T-helper 2 cell treated with Interferon-gamma antibody and Interleukin-4, amounts not matched to agents 5 μg/mL and 100 μg/mL, for 36 hours (primary cell): ENCODE measurements at places on chromosomes 12 and 14.
A peak's percentile ranks its signal among the peaks of the same experiment; 100 is the strongest.

DNA sequence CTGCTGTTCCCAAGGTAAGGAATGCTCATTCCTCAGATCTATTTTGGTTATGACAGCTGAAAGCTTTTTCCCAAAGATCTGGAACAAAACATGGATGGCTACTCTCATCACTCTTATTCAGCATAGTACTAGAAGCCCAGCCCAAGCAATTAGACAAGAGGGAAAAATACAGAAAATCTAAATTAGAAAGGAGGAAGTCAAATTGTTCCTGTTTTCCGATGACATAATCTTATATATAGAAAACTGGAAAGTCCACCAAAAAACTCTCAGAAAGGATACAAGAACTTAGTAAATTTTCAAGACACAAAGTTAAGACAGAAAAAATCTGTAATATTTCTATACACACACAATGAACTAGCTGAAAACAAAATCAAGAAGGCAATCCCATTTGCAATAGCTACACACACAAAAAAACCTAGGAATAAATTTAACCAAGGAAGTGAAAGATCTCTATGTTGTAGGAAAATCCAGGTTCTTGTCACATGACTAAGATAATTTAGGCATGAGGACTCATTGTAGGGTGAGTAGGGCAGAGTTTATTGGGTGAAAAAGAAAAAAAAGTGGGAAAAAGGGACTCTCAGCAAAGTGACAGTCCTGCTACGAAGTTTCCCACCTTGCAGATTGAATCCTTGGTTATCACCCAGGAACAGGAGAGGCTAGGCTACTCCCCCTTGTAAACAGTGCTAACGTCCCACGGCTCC lies 28.6 kb upstream of the KLRB1 start:
- H3K36me3 ChIP-seq = peaks cover 22% of the 10 kb centered on the region
- H3K27me3 ChIP-seq = peaks cover 2% of the 10 kb centered on the region
- no peak overlapping the region for H3K4me3 ChIP-seq
- no peak overlapping the region for H3K27ac ChIP-seq
- H3K4me1 ChIP-seq = peaks cover 40% of the 10 kb centered on the region

- no peak for DNase-seq
- no peak overlapping the region for H3K27ac ChIP-seq
- peaks cover 15% of the 10 kb centered on the region for H3K36me3 ChIP-seq
- peaks cover 32% of the 10 kb centered on the region for H3K4me1 ChIP-seq
- H3K4me3 ChIP-seq = no peak overlapping the region
These were observed 51.6 kb downstream of the RPS6KA5 start for GRCh38 chr14:91008759-91009409.

DNA sequence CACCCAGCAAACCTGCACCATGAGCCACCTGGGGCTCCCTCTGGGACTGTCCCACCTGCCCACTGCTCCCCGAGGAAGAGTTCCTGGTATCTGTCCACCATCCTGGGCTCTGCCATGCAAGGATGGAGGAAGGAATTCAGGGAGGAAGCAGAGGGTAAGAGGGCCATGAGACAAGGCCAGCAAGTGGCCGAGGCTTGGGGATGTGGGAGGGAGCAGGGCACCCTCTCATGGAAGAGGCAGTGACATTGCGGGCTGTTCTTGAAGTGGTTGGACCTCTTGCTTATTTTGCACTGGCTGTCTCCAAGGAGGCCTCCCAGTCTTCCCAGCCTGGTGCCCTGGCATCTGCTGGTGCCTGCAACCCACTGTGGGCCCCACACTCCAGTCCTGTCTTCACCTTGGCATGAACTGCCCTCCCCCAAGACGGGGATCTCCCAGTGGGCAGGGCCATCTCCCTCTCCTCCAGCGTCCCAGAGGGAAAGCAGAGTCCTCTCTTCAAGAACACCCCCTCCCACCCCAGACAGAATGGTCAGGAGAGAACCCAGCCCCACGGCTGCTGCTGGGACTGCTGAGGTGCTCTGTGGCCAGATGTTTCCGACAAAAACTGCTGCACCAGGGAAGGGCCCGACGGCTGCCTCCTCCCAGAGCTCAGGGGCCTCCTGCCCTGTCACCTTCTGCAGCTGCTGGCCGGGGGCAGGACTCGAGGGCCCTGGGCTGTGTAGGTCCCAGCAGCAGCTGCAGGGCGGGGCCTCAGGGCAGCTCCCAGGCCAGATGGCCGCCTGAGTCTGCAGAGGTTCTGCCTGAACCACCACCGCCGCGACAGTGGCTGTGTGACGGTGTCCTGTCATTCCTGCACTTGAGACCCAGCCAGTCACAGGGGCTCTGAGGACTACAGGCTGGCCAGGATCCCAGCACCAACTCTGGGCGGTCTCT lies 1.8 kb upstream of the AKT1 start:
- H3K36me3 ChIP-seq = peaks cover 5% of the 10 kb centered on the region
- peaks cover 33% of the 10 kb centered on the region for H3K4me1 ChIP-seq
- H3K27me3 ChIP-seq = peaks cover 3% of the 10 kb centered on the region
- no peak overlapping the region for H3K27ac ChIP-seq
- peak overlapping the region; percentile 64 for H3K4me3 ChIP-seq

- no peak overlapping the region for H3K27ac ChIP-seq
- no peaks in the 10 kb centered on the region for H3K36me3 ChIP-seq
- H3K27me3 ChIP-seq = no peaks in the 10 kb centered on the region
- no peak overlapping the region for H3K4me3 ChIP-seq
- no peaks in the 10 kb centered on the region for H3K4me1 ChIP-seq
These were observed 938.0 kb upstream of the FLRT2 start for GRCh38 chr14:84591827-84592445.

DNA sequence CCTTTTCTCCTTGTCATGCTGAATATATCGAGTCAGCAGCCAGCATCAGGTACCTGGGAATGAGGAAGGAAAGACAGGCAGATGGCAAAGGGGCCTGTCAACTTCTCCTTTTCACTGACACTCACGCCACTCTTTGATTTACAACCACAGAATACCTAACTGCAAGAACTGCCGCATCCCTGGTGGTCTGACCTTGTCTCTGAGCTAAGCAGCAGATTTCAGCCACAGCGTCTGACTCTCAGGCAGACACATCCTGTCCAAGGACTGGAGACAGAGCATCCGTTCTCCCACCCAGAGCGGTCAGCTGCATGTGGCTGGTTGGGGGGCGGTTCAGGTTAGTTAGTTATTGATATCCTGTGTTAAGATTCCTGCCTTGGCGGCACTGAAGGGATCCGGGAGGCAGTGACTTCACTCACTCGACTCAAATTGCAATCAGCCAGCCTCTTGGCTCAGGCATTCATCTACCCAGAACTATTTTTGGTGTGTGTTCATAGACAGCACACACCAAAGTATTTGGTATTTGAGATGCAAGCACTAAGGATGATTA lies 11.2 kb upstream of the MAP1LC3B2 start:
- H3K27ac ChIP-seq = no peak overlapping the region
- no peak for DNase-seq
- H3K36me3 ChIP-seq = no peaks in the 10 kb centered on the region

DNA sequence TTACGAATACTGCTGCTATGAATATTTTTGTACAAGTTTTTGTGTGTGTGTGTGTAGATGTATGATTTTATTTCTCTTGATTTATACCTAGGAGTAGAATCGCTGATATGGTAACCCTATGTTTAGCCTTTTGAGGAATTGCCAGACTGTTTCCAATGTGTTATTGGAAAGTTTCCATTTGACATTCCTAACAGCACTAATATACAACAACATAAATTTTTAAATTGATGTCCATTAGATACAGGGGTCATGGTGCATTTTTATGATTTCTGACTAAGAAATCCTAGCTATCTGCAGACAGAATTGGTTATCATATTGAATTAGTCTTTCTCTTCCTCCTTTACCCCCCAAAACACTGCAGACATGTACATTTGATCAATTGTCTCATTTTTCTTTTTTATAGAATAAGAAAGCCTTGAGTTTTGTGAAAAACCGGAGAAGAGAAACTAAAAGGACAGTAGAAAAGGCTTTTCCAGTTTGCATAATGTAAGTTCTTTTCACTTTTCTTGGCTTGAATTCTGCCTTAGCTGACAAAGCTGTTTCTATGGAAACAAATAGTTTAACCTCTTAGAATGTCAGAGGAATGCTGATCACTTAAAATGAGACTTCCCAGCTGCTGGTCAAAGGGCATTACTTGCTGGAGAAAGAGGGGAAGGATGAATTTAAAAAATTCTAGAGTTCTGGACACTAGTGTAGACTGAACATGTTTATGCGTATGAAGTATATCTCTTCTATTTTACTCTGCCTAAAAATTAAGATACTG lies 28.2 kb downstream of the PALS1 start:
- H3K4me3 ChIP-seq = no peak overlapping the region
- no peaks in the 10 kb centered on the region for H3K27me3 ChIP-seq
- DNase-seq = no peak
- no peak overlapping the region for H3K27ac ChIP-seq
- H3K36me3 ChIP-seq = peaks cover 24% of the 10 kb centered on the region

- no peaks in the 10 kb centered on the region for H3K4me1 ChIP-seq
- H3K4me3 ChIP-seq = no peak overlapping the region
- no peaks in the 10 kb centered on the region for H3K27me3 ChIP-seq
- no peaks in the 10 kb centered on the region for H3K36me3 ChIP-seq
- no peak overlapping the region for H3K27ac ChIP-seq
These were observed 71.6 kb upstream of the STXBP6 start for GRCh38 chr14:25121337-25122129.

DNA sequence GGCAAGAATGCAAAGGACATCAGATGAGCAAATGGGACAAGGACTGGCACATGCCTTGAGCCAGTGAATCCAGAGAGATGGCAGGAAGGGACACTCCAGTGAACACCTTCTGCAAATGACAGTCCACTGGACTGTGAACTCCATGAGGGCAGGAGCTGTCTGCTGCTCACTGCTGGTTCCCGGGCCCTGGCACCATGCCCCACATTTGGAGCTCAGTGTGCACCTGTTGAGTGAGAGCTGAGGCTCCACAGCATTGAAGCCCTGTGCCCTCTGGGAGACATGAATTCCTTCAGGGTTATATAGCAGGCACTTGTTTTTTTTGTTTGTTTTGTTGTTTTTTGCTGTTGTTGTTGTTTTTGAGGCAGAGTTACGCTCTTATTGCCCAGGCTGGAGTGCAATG lies 13.1 kb downstream of the PRIMA1 start:
- H3K27me3 ChIP-seq = peaks cover 1% of the 10 kb centered on the region
- H3K4me3 ChIP-seq = no peak overlapping the region
- no peaks in the 10 kb centered on the region for H3K4me1 ChIP-seq
- no peak overlapping the region for H3K27ac ChIP-seq

- peaks cover 7% of the 10 kb centered on the region for H3K4me1 ChIP-seq
- DNase-seq = no peak
- peaks cover 20% of the 10 kb centered on the region for H3K27me3 ChIP-seq
These were observed 23.5 kb downstream of the UBR7 start for GRCh38 chr14:93230539-93230938.

GRCh38 chr12:95168746-95169145 lies 48.5 kb downstream of the FGD6 start:
- H3K4me1 ChIP-seq = no peaks in the 10 kb centered on the region
- H3K27me3 ChIP-seq = no peaks in the 10 kb centered on the region
- no peak overlapping the region for H3K27ac ChIP-seq
- H3K4me3 ChIP-seq = no peak overlapping the region
- DNase-seq = no peak
